HFF-Myc (cell line): ENCODE measurements at places on chromosomes 16 and 17.

DNA sequence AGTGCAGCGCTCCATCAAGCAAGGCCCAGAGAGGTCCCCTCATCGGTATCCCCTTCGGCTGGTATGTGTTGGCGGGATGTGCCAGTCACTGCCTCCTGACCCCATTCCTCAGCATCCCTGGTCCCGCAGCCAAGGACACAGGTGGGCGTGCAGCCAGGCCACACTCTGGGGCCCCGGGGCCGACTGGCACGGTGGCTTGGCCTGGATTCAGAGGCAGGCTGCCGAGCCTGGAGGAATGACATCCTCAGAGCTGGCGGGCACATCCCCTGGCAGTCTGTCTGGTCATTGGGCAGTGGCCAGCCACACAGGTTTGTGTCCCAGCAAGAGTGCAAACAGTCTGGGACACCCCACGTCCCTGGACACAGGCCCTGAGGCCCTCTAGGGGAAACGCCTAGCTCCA is 111.1 kb downstream of the SDK2 start:
- DNase-seq, result no peak

DNA sequence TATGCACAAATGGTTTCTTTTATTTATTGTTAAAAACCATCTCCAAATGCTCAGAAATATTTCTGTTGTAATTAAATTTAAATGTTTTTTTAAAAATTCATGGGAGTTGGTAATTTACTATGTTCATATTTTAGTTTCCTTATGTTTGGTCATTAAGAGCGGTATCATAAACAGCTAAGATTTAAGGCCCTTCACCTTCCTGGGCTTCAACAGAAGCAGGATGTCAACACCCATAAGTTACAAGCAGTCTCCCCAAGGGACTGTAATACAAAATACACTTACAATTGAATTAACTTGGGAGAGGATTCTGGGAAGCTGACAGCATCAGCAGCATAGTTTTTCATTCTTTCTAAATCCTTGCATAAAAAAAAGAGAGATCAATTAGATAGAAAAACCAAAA is 30.9 kb upstream of the TANC2 start:
- DNase-seq, result no peak

- DNase-seq, result no peak
Measured at GRCh38 chr17:83094291-83094690, 14.9 kb downstream of the METRNL start.

- DNase-seq, result no peak
Measured at GRCh38 chr16:78543023-78543422, 443.6 kb downstream of the WWOX start.

DNA sequence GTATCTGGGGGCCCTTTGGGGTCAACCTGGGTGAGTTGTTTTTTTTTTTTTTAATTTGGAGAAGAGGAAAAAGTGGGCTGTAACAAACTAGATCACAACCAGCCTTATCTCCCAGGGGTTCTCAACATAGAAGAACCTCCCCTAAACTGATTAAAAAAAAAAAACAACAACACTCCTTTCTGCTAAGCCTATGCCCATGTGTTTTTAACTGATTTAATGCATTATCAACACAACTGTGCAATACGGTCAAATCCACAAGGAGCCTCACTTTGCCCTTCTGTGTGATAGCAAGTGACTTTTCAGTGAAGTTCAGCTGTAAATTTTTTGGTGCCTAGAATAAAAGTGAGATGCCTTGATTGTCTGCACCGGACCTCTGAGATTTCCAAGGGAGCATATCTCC is 646 bp downstream of the MYH11 start:
- DNase-seq, result no peak

GRCh38 chr16:81630635-81631031 is 148.5 kb upstream of the PLCG2 start:
- no peak for DNase-seq

DNA sequence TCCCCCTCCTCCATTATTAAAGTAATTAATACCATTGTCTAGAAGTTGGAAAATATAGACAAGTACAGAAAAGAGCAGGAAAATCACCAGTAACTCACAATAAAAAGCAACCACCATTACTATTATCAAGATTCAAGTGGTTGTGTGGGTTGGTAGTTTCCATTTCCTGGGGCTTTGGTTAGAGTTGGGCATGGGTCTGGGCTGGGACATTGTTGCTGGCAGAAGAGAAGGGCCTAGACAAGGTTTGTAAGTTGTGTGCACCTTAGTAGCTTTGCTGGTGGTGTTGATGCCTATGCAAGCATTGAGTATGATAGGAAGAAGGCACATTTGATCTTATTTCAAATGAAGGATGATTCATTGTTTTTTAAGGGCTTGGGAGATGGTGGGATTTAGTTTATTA is 25.4 kb upstream of the NFATC3 start:
- no peak for DNase-seq

DNA sequence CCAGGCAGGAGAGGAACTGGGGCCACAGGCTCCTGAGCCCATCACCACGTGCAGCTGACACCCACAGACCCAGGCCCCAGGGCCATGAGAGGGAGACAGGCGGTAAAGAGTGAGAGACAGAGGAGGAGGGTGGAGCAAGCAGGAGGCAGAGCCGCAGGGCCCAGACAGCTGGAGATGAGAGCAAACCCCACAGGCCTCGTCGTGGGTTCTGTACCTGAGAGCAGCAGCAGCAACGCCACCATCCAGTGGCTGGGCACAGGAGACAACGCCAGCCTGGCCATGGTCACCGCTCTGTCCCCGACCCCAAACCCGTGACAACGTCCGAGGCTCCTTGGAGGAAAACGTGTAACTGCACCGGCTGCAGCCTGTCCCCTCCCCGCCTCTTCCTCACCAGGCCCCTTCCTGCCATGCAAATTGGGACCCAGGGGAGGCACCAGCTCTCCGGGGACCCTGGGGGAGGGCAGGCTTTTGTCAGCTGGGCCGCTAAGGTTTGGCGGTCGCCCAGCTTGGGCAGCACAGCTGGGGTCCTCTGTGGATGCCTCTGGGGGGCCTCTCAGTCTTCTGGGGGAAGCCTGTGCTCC is at the start of gene CD79B:
CD79B (minus strand) TSS at position 351 of the 581 bp plus-strand sequence; CDS start at position 281, 70 bp downstream.
- DNase-seq, result no peak

GRCh38 chr17:7329997-7330637 is 982 bp upstream of the NEURL4 start:
- DNase-seq, result no peak

DNA sequence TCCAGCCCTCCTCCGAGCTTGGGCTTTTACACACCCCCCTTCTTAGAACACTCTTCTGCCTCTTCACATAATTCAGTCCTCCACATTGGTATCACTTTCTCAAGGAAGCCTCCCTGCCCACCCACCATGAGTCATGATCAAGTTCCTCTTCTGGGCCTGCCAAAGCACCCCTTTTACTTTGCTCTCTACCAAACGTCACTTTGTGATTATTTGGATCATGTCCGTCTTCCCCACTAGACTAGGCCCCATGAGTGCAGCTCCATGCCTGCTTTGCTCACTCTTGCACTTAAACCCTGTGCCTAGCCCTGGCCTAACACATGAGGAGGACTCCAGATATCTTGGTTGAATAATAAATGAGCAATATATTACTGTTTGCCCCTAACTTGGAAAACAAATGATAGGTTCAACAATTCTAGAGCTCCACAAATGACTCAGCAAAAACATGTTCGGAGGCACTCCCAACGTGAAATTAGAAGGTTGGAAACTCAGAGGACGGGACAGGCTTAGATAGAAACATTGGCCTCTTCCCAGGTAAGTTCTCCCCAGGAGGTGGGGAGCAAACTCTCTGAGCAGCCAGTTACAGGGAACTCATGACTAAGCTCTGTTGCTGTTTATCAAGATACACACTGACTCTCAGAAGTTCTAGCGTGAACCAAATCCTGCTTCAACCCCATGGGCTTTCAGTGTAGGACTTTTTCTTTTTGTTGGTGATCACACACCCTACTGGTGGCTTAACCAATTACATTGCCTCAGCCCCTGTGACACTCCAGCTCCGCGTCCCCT is 28.3 kb downstream of the G6PC1 start:
- DNase-seq, result peak; percentile 48
